Stimulated activated CD8-positive, alpha-beta memory T cell treated with anti-CD3 and anti-CD28 coated beads, Interleukin-4, amount 100 ng/mL, for 1 hour (primary cell): ENCODE measurements at places on chromosomes 7 and 10.

GRCh38 chr10:33229949-33230267 lies 104.6 kb downstream of the NRP1 start:
- no peak for DNase-seq

GRCh38 chr7:37765872-37766525 lies 82.4 kb upstream of the NME8 start:
- DNase-seq, result no peak

GRCh38 chr10:60446851-60447250 lies 57.2 kb upstream of the ANK3 start:
- DNase-seq, result no peak

DNA sequence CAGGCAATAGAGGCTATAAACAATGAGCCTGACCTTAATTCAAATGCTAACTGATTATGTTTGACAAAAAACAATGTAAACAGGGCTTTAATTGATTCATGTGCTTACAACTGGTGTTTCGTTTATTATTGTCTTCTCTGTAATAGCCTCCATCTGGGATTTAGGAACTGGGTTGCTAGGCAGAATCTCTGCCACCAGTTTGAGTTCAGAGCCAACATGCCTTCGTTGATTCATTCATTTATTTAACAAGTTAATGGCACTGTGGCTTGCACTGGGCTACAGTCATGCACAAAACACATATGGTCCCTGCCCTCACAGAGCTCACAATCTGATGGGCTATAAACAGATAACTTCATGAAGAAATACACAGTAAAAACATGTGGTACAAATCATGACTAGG lies 19.6 kb upstream of the CDHR3 start:
- no peak for DNase-seq

GRCh38 chr10:122524811-122525210 lies 35.7 kb upstream of the DMBT1 start:
- no peak for DNase-seq

DNA sequence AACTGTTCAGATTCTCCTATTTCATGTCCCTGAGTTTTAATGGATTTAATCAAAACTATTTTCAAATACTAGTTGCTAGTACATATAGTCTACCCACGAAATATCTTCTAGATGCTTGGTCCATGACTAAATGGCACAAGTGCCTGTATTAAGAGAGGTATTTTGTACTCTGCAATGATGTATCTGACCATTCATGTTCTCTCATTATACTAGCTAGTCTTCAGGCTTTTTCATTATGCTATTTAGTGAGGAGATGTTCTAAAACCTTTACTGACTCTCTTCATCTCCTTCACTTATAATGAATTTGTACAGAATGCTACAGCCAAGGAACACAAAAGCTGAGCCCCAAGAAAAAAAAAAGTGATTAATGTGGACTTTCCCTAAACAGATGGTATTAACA lies 222.5 kb downstream of the AHR start:
- no peak for DNase-seq

- no peak for DNase-seq
These were observed 18.3 kb downstream of the UBE2D1 start for GRCh38 chr10:58352956-58353610.

- no peak for DNase-seq
These were observed 66.6 kb downstream of the VWC2 start for GRCh38 chr7:49839863-49840645.

DNA sequence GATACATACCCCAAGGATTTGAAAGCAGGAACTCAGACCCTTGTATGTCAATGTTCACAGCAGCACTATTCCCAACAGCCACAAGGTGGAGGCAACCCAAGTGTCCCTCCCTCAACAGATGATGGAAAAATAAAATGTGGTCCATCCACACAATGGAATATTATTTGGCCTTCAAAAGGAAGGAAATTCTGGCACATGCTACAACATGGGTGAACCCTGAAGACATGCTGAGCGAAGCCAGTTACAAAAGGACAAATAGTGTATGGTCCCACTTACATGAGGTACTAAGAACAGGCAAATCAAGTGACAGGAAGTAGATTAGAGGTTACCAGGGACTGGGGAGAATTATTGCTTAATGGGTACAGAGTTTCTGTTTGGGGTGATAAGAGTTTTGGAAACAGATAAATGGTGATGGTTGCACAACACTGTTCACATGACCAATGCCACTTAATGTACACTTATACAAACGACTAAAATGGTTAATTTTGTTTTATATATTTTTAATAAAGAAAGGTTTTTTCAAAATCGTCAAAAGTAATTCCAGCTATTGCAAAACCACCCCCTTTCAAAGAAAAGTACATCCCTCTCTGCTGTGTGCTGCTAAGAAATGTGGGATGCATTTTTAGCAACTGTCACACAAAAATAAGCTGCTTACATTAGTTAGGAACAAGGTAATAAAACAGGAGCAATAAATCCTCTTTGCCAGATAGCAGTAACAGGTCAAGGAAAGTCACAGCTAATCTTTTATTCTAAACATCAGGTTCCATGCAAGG lies 85.7 kb downstream of the GRB10 start:
- DNase-seq, result no peak

GRCh38 chr10:6743291-6743849 lies 163.3 kb upstream of the PRKCQ start:
- DNase-seq, result no peak

- DNase-seq, result no peak
These were observed 22.4 kb downstream of the NAMPT start for GRCh38 chr7:106262221-106262881.

DNA sequence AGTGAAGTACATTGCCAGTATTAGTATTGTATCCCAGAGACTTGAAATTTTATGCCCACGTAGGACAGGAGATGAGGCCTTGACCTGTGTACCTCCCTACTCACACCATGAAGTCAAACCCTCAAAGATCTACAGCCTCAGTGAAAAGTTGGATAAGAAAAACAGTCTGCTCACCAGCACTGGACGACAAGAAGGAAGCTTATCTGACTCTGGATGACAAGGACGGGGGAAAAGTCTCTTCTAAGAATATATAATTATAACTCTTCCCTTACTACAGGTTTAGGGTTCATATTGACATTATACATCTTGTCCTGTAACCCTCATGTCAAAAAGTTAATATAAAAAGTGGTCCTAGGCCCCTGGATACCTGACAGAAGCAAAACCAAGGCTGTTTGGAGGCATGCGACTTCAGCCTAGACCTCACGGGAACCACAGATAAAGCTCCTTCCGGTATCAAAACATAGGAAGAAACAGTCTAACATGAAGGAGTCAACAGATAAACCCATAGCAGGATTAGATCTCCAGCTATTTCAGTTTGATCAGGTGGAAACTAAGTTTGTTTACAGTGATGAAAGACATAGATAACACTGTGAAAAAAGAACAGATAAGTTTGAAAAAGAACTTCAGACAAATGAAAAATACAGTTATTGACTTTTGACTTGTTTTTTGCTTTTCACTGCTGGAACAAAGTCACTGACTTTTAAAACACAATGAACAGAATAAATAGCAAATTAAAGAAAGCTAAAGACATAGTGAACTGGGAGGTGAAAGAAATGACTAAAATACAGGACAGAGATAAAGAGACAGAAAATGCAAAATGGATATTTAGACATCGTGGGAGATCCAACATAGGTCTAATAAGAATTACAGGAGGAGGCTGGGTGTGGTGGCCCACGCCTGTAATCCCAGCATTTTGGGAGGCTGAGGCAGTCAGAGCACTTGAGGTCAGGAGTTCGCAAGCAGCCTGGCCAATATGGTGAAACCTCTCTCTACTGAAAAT lies 145.9 kb downstream of the PHTF2 start:
- no peak for DNase-seq

DNA sequence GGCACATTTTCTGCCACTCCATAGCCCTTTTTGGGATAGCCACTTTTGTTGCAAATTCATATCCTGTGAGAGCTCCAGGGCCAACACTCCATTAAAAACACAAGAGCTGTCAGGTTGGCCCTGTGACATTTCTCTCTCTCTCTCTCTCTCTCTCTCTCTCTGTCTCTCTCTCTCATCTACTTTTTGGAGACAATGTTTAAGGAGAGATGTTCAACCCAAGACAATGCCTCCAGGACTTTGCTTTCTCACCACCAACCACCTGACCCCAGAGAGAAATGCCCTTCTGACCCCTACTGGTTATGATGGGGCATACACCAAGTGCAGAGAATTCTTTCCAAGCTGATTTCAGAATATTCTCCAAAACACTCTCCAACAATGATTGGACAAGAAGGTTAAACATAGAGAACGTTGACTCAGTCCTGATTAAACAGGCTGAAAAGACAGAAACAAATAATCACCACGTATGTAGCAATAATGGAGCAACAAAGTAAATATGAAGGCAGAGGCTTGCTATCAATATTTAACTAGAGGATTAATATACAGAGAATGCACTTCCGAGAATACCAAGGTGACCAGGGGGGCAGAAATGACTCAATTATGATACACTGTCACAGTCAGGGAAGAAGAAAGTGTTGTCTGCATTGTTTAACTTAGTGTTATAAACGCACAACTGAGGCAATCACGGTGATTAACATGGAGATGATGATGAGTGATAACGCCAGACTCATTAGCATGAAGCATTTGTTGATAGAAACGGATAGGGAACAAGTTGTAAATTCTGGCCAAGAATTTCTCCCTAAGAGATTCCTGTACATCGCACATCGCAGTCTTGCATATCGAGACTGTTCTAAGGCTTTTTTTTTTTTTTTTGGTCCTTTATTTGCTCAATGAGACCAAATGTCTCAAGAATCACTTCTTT lies 178.5 kb downstream of the NRP1 start:
- DNase-seq, result no peak

GRCh38 chr10:100282907-100283306 lies 3.6 kb downstream of the BLOC1S2 start:
- DNase-seq, result no peak

DNA sequence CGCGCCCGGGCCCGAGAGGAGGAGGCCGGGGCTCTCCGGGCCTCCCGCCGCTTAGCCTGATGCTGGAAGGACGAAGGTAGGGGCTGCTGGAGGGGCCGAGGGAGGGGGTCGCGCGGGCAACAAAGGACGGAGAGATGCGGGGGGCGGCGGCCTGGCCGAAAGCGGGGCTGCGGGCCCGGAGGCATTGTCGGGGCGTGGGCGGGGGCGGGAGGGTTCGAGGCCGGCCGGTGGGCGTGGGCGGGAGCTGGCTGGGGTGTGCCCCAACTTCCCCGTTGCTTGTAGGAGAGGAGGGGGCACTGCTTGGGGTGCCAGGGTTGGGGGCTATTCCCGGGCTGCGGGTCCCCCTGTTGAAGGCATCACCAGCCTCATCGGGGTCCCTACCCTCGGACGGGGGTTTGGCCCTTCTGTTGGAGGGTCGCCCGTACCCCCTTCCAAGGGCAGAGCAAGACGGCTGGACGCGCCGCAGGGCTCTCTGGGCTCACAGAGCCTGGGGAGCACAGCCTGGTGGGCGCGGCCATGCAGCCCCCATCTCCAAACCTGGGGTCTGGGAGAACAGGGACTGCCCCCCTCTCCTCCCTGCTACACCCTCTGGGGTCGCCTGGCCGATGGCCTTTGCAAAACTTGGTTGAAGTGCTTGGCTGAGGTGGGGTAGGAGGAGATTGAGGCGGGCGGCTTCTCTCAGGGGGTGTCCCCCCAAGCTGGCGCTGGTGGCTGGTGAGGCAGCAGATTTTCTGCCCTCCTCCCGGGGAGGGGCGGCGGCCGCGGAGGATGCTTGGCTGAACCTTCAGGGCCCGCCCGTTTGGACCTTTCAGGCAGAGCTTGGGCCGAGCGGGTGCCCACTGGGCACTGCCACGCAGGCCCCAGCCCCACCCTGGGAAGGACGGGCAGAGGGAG lies 699 bp downstream of the CLIP2 start:
- DNase-seq, result no peak

- DNase-seq, result no peak
These were observed 74.4 kb downstream of the MYL10 start for GRCh38 chr7:101554584-101555268.

DNA sequence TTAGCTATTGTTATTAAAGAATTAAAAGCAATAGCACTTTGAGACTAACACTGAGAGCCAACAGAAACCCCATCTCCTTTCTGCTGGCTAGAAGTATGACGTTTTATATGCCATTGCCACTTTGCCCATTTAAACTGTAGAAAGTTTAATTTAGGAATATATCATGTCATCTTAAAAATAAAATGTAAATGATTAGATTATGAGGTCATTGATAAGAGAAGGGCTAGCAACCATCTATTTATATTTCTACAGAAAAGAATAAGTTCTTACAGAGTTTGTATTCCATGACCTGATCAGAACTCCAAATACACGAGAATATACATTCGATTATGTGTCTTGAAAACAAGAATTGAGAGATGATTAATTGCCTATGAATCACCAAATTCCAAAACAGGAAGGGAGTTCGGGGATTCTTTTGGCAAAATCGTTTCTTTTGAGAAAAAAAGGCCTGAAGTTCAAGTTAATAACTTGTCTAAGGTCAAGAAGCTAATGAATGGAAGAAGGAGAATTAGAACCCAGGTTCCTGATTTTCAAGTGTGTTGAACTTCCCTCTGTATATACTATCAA lies 227.0 kb downstream of the TRIL start:
- no peak for DNase-seq

DNA sequence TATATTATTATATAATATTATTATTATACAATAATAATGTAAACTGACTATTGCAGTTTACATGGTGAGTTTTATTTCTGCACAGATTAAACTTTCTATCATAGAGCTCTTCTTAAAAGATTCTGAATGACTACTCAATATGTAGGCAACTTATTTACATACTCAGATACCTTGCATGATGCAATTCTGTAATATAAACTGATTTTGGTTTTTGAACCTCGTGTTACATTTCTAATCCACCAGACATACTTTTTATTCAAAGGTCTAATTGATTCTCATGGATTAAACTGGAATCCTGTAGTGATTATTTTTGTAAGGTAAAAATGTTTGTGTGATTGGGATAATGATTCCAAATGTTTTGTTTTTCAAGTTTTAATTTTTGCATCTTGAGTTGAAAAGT lies 19.9 kb downstream of the SLC26A4 start:
- no peak for DNase-seq

DNA sequence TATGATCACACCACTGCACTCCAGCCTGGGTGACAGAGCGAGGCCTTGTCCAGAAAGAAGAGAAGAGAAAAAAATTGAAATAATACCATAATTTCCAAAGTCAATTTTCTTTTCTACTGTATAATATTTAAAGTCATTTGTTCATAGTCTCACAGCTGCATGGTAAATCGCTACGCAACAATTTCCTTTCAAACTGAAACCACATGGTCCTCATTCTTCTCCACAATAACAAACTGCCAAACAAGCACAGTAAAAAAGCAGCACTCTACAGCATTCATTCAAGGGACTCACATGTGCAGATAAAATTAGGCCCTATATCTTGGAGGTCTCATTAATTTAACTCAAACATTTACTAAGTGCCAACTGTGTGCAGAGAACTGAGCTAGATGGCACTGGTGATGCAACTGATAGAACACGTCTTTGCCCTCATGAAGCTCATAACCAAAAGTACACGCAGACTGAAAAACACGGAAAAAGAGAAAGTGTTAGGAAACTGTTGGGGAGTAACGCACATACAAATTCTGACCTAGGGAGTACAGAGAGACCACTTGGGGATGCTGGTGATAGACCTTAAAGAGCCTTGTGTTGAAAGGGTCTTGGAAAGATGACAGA lies 68.4 kb upstream of the SRRM3 start:
- no peak for DNase-seq

GRCh38 chr10:127737563-127738511 lies 852 bp downstream of the FOXI2 start:
- DNase-seq, result no peak
